ENCODE measurements at places on chromosomes 5 and 9.

DNA sequence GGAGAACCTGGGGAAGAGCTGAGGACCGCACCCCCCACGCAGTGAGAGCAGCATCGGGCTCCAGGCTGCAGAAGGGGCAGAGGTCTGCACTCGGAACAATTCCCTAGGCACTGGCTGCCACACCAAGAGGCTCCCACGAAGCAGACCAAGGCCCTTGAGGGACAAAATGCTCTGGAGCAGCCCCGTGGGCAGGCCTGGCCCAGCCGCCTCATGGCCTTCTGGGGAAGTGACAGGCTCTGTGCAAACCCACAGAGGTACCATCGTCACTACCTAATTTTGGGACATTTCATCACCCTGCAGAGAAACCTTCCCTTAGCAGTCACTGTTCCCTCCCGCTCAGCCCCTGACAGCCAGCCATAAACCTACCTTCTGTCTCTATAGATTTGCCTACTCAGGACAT, 15.9 kb downstream of the FBXW5 start:
- DNase-seq = no peak

DNA sequence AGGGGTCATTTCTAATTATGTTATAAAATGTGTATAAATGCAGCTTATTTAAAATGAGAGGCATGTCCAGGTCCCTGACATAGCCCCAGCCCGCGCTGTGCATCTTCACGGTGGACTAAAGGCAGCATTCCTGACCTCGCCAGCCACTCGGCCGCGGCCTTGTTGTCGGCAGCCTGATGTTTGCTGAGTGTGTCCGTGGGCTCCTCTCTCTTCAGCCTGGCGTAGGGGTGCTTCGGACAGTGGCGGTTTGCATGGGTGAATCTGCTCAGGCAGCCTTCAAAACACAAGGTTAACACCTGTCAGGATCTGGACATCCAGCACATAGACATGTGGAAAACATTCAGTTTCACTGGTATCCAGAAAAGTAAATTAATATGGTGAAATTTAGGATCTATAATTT, 8.8 kb upstream of the SLC35D2 start:
- no peak for DNase-seq

DNA sequence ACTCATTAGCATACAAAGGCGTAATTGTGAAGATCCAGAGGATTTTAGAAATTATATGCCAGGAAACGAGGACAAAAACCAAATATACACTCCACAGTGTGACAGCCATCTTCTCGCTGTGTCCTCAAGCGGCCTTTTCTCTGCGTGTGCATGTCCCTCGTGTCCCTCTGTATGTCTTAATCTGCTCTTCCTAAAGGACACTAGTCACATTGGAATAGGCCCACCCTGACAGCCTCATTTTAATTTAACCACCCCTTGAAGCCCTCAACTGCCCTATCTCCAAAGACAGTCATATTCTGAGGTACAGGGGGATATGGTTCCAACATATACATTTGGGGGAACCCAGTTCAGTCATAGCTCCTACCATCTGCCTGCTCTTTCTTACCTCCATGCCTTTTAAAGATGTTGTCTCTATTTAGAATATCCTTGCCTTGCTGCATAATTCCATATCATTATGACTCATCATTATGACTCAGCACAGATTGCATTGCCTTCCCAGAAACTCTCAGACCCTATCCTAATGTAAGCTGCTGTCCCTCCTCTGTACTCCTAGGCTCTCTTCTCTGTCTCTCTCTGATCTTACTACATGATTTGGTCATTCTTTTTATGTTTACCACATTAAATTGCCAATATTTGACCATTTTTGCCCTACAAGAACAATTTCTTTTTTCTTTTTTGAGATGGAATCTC, 210.9 kb downstream of the AOPEP start:
- no peak for DNase-seq

GRCh38 chr9:114261026-114261425, 61.9 kb upstream of the ORM1 start:
- DNase-seq = no peak
